Ecto neural progenitor cell (in vitro differentiated cells): ENCODE measurements at places on chromosomes 16 and 17.

DNA sequence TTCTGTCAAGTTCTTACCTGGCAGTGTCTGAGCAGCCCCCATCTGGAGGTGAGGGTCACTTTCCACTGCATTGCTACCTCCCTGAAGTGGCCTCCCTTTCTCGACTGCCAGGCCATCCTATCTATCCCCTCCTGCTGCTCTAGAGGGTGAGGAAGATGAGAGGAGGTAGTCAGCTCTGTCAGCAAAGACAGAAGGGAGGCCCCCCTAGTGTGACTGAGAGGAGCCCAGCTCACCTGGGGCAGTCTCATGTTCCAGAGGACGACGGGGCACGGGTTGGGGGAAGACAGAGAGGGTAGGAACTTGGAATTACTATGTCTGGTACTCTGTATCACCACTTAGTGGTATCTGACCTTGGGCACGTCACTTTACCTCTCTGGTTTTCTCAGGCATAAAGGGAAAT, 22.0 kb downstream of the MYO19 start:
- DNase-seq = no peak

- DNase-seq = no peak
Measured at GRCh38 chr17:219696-220095, 38.2 kb upstream of the DOC2B start.

GRCh38 chr16:8831450-8831849, 33.8 kb downstream of the PMM2 start:
- DNase-seq = no peak

GRCh38 chr16:67301080-67301782, 21.9 kb downstream of the PLEKHG4 start:
- no peak for DNase-seq

DNA sequence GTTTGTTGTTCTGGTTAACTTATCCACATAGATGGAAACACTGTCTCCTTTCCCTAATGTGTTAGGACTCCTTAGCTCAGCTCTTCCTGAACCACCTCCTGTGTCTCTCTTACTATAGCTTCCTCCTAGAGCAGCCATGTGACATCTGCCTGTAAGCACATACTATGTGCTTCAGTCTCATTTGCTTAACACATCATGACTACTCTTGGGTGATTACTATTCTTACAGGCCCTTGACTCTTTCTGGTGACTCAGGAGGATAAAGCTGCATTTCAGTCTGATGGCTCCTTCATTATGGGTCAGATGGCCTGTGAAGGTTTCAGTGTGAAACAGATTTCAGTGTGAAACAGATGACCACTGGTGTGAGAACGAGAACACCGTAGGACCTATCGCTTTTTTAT, 320 bp upstream of the KRTAP4-2 start:
- DNase-seq = no peak

DNA sequence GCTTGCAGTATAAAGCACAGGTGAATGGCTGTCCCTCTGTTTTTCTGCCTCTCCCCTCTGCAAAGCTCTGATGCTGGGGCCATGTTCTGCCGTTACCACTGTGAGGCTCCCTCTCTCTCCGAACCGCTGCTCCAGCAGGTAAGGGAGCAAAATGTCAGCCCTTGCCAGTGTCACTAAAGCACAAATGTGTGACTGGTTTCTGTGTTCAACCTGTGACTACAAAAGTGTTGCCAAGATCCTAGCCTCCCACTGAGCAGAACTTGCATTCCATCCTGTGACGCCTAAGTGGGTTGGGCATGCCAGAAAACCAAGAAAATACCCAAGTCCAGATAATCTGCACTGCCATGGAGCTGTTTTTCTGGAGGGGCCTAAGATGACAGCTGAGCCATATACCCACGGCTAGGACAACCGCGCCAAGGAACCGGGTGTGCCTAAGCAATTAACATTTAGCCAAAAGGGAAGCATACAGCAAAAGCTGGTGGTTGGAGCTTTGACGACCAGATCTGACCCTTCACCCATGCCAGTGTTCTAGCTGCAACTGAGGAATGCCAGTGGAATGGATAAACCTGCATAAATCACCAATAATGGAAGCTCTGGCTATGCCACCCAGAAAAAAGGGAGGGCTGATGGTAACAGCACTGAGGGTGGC, 35.0 kb downstream of the PSME3IP1 start:
- no peak for DNase-seq

DNA sequence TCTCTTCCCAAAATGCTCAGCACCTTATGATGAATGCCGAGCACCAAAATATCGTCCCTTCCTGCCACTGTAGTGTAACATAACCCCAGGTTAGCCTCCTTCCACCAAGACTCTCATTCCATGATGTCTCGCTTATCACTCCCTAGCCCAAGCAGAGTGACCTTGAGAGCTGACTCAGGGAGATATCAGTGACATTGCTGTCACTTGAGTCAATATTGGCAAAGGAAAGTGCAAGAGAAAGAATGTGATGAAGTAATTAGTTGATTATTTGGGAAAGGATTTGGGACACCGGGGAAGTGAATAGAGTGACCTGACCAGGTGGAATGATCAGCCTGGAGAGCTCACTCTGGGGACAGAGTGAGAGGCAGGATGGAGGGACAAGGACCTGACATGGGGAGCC, 2.6 kb upstream of the ANKFN1 start:
- no peak for DNase-seq

GRCh38 chr16:12377497-12377896, 401.0 kb downstream of the SNX29 start:
- DNase-seq = no peak

- DNase-seq = no peak
Measured at GRCh38 chr17:50467855-50468303, 801 bp downstream of the CHAD start.

- no peak for DNase-seq
Measured at GRCh38 chr17:5541610-5542202, 42.6 kb downstream of the NLRP1 start.

DNA sequence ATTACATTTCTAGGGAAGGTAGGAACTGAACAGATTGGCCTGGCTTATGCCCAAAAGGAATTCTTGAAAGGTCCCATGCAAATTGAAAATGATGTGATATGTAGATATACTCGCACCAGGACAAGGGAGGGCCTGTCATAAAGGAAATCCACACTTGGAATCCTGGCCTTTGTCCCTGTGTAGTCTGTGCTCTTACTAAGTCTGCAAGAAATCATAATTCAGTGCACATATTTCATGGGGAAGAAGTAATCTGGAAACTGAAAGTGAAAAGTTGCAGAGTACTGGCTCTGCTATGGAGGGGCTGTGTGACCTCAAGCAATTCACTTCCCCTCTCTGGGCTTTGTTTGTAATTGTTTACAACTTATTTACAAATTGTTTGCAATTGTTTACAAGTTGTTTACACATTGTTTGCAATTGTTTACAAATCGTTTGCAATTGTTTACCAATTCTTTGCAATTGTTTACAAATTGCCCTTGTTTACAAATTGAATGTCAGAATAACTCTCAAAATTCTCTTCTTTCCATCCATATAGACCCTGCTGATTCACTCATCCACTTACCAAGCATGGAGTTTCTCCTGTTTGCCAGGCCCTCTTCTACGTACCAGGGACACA, 12.9 kb downstream of the SCNN1G start:
- DNase-seq = no peak

GRCh38 chr17:8052256-8053252, 13.7 kb downstream of the ALOX15B start:
- DNase-seq = no peak

- DNase-seq = no peak
Measured at GRCh38 chr16:4661661-4662060, 31.7 kb upstream of the NUDT16L1 start.

DNA sequence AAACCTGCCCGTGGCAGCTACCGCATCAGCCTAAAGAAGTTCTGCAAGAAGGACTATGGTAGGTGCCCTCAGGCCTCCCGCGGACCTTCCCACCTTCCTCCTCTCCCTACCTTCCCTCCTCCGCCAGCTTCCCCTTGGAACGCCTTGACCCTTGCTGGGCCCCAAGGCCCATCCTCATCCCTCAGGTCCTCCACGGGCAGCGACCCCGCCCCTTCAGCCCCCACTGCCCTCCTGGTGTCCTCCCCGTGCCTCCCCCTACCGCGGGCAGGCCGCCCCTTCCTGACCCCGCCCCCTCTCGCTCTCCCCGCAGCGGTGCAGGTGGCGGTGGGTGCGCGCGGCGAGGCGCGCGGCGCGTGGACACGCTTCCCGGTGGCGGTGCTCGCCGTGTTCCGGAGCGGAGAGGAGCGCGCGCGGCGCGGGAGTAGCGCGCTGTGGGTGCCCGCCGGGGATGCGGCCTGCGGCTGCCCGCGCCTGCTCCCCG, 1.4 kb upstream of the TBC1D24 start:
- no peak for DNase-seq

DNA sequence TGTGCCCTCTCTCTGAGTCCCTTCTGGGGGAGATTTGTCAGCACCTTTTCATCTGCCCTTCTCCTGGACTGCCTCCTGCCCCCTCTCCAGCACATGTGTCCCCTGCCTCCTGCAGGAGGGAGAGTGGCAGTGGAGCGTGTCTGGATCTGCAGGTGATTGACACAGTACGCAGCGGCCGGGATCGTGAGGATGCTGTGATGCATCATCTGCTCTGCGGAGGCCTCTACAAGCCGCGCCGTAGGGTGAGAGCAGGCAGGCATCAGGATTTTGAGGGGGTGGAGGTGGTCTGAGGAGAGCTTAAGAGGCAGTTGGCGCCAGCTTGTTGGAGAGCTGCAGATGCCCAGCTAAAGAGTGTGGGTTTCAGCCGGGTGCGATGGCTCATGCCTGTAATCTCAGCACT, 10.9 kb downstream of the SLC9A5 start:
- no peak for DNase-seq

GRCh38 chr17:44108440-44109311, 14.8 kb downstream of the HDAC5 start:
- DNase-seq = no peak

GRCh38 chr16:77555791-77556190, 121.0 kb upstream of the ADAMTS18 start:
- DNase-seq = no peak

- no peak for DNase-seq
Measured at GRCh38 chr17:60602385-60602742, 2.4 kb downstream of the PPM1D start.
